ENCODE measurements at places on chromosomes 11 and 22.
A peak's percentile ranks its signal among the peaks of the same experiment; 100 is the strongest.

- no peak for DNase-seq
These were observed 928 bp downstream of the FBXO7 start for GRCh38 chr22:32475468-32476010.

GRCh38 chr11:9380773-9381172 lies 3.7 kb upstream of the IPO7 start:
- no peak for DNase-seq

DNA sequence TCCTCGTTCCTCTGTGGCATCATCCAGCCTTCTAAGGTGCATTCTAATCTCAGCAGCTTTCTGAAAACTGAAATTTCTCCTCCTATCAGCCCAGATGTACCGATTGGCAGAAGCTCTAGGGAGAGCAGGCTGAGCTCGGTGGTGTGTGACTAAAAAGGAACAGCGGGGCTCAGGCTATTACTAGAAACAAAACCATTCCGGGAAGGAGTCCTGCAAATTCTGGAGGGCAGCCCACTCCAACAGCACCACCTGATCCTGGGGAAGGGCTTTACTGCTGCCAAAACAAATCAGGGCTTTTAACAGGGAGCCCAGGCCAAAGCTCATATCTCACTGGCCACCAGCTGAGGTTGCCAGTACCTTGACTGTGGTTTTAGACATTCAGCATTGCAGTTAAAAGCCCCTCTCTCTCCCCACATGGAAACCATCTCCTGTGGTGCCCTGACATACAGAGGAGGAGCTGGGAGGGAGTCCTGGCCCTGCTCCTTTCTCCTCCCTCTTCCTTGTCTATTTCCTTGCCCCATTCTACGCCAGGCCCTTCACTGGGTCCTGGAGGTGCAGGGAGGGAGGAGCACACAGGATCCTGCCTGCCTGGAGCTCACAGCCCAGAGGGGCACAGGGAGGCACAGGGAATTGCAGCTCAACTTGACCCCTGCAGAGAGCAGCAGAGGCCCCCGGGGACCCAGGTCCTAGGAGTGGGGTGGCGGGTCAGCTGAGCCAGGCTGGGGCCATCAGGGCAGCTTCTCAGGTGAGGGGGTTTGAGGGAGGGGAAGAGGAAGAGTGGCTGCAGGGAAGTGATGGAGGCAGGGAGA lies 889 bp downstream of the PLAAT4 start:
- DNase-seq: no peak

DNA sequence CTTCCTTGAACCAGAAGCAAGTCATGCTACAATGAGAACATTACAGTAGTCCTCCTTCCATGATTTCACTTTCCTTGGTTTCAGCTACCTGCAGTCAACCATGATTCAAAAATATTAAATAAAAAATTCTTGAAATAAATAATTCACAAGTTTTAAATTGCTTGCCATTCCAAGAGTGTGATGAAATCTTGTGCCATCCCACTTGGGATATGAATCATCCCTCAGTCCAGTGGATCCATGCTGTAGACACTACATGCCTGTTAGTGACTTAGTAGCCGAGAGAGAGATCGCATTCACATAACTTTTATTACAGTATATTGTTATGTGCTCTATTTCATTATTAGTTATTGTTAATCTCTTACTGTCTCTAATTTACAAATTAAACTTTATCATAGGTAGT lies 6.0 kb downstream of the HOATZ start:
- peak; percentile 80 for DNase-seq

GRCh38 chr11:26126741-26127140 lies 205.2 kb upstream of the ANO3 start:
- no peak for DNase-seq

DNA sequence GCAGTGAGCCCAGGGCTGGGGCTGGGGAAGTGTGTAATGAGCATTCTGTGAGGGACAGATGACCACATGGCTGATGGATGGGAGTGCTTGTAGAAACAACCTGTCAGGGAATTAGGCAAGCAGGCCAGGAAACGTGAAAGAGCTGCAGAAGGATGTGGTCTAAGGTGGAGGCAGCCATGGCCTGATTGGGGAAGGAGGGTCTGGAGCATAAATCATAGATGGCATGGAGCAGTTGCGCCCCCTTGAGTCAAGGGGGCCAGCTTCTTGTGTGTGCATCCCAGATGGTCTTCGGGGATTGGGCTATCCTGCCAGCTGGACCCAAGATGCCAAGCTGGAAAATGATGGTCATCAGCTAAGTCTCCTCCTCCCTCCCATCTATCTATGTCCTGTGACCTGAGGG lies 119.4 kb upstream of the CLPB start:
- DNase-seq: no peak

GRCh38 chr22:46054091-46055073 lies 77.4 kb upstream of the WNT7B start:
- DNase-seq: peak; percentile 68

- DNase-seq: no peak
These were observed 17.7 kb upstream of the ANKRD42 start for GRCh38 chr11:83175815-83176214.

DNA sequence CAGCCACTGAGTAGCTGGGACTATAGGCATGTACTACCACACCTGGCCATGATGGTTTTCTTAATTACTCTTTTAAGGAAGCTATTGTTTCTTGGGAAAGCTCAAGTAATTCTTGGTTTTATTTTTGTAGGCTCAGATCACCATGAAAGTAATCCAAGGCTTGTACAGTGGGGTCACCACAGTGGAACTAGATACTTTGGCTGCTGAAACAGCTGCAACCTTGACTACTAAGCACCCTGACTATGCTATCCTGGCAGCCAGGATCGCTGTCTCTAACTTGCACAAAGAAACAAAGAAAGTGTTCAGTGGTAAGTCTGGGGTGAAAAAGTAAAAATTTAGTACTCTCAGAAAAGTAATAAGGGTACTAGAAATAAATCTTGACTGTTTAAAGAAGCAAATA lies 11.3 kb downstream of the RRM1 start:
- no peak for DNase-seq

DNA sequence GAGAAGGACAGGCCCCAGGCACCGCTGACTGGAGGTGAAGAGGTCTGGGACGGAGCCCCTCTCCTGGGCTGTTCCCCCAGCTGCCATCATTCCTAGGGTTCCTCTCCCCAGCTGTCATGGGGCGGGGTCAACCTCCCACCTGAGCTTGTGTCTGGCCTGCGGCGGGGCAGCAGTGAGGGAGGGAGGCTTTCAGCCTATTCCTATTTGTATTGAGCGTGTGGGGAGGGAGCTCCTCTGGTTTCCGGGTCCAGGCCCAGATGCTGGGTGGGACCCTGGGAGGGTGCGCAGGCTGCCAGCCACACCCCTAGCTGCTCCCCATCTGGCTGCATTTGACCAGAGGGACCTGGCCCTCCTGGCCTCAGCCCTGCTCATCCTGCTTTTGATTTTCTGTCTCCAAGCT lies 13.7 kb downstream of the TSPAN4 start:
- DNase-seq: no peak

GRCh38 chr22:39520226-39521105 lies at the start of gene ATF4:
Gene ATF4, plus strand, starts transcription at chr22:39520562. Its CDS starts 884 bp downstream, at chr22:39521446.
- peak; percentile 22 for DNase-seq

DNA sequence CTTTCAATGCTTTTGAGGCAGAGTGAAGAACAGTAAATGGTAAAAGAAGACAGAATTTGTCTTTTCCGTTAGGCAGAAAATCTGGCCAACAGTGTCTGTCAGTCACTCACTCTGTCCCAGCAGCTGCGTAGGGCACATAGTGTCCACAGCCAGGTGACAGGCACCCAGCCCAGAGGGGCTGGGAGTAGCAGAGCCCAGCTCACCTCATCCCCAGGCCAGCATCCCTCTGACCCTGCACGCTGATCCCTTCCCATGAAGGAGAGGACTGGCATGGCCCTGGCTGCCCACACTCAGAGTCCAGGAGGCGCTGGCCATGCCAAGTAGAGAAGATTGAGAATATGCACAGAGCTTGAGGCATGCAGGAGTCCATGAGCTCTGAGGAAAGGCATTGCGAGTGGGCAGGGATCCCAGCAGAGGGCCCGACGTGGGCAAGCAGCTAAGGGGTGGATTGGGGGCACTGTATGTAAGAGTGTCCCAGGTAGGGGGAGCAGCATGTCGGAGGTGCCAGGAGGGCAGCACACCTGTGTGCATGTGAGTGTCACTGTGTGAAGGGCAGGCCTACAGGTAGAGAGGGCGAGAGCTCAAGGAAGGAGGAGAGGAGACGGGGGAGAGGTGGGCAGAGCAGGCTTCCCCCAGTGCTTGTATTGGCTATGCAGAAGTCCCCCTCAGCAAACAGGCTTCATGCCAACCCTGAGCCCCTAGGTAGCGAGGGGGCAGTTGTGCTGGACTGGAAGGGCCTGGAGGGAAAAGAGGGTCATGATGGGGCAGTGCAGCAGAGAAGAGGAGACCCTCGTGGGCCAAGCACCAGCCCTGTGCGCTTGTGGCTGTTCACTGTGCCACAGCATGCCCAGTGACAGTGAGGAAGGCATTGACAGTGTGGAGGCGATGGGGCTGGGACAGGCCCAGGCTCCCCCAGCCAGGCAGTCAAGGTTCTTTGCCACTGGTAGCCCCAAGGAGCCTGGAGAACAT lies 133.8 kb downstream of the OSBP2 start:
- DNase-seq: no peak

DNA sequence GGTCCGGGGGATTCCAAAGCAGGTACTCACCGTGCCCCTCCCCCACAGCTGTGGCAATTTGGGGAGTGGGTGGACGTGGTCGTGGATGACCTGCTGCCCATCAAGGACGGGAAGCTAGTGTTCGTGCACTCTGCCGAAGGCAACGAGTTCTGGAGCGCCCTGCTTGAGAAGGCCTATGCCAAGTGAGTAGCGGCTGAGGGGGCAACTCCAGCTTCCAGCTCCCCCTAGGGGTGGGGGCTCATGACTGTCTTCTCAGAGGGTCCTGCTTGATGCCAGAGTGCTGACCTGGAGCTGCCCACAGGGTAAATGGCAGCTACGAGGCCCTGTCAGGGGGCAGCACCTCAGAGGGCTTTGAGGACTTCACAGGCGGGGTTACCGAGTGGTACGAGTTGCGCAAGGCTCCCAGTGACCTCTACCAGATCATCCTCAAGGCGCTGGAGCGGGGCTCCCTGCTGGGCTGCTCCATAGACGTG lies 4.2 kb downstream of the CAPN1 start:
- DNase-seq: no peak

- DNase-seq: no peak
These were observed 116.4 kb downstream of the STIM1 start for GRCh38 chr11:3971756-3972404.

GRCh38 chr22:39565414-39565944 lies 5.1 kb upstream of the CACNA1I start:
- no peak for DNase-seq

GRCh38 chr11:126341760-126342161 lies 13.7 kb upstream of the ST3GAL4 start:
- DNase-seq: peak; percentile 69

GRCh38 chr11:62961017-62961570 lies 23.7 kb downstream of the SLC22A6 start:
- DNase-seq: no peak

- DNase-seq: peak; percentile 15
These were observed 2.1 kb upstream of the SMIM38 start for GRCh38 chr11:69153661-69154060.

GRCh38 chr11:124863826-124864165 lies 1.4 kb upstream of the ROBO3 start:
- DNase-seq: no peak

DNA sequence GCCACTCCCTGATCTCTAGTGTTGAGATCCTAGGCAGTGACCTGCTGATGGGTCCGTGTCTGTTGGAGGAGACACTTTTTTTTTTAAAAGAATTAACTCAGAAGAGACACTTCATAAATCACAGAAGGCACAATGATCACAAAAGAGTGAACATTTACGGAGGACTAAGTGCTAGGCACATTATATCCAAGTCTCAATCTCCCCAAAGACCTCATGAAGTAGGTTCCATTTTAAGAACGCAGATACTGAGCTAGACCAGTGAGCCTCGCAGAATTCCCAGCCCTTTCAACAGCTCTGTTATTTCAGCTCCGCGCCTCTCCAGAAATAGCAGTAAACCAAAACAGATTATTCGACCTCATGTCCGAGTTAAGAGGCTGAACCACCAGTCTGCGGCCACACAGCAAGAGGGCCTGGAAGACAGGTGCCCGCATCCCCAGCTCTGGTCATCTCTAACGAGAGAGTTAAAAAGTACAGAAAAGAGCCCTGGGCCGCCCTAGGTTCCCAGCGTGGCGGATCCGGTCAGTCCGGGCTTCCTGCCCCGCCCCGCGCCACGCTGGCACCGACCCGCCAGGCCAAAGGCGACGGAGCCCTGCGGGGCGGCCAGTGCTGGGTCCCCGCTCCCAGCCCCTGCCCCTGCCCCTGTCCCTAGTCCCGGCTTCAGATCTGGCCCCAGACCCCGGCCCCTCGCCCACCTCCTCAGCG lies 612 bp downstream of the XBP1 start:
- peak; percentile 17 for DNase-seq

- DNase-seq: no peak
These were observed 34.3 kb upstream of the ASPHD2 start for GRCh38 chr22:26394777-26395176.

DNA sequence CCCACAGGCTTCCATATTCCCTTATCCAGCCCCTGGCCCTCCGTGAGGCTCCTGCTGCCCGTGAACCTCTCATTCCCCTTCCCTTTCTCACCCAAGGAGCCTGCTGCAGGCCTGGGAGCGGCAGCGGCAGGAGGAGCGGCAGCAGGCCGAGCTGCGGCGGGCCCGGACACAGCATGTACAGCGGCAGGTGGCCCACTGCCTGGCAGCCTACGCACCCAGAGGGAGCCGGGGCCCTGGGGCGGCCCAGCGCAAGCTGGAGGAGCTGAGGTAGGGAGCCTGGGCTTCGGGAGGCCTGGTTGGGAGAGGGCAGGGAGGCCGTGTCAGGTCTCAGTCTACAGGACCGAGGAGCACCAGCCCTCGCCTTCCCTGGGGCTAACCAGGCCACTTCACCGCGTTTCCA lies 8.1 kb upstream of the SART1 start:
- DNase-seq: no peak

GRCh38 chr22:48398181-48398905 lies 1429.3 kb downstream of the BRD1 start:
- no peak for DNase-seq

DNA sequence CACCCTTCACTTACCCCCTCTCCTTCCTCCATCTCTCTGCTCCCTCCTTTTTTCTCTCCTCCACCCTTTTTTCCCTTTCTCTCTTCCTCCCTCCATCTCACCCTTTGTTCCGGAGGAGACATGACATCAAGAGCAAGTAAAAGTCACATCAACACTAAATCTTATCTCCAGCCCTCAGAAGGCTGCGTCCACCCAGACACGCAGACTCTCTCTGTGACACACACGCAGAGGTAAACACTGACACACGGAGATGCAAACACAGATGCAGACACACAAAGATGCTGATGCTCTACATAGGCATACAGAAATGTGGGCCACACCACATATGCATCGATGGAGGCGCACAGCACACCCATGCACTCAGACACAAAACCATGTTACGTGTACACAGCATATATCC lies 27.0 kb downstream of the NRXN2 start:
- DNase-seq: no peak

- DNase-seq: no peak
These were observed 1025.8 kb downstream of the FAM181B start for GRCh38 chr11:81707881-81708280.

DNA sequence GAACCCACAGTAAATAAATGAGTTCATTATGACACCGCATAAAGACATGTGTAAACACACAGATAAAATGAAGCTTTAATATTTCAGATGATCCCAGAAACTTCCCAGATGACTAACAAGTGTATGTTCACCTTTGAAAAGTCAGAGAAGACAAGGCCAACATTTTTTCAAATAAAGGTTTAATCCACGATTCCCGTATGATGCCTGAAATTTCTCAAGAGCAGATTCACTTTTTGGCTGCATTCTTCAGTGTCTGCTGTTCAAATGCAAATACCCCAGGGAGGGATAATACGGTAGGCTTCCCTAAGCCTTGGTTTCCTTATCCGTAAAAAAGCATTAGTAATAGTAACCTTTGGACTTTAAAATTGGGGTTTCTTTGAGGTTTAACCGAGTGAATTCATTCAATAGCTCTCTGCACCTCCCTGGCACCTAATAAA lies 62.5 kb downstream of the SYTL2 start:
- DNase-seq: no peak
